HepG2 (cell line): ENCODE measurements at places on chromosomes 3 and 15.

- DNase-seq, result peak; percentile 84
Observed at GRCh38 chr15:85837011-85837433, 42.3 kb upstream of the KLHL25 start.

- DNase-seq, result no peak
Observed at GRCh38 chr15:56598991-56599390, 134.1 kb upstream of the MNS1 start.

DNA sequence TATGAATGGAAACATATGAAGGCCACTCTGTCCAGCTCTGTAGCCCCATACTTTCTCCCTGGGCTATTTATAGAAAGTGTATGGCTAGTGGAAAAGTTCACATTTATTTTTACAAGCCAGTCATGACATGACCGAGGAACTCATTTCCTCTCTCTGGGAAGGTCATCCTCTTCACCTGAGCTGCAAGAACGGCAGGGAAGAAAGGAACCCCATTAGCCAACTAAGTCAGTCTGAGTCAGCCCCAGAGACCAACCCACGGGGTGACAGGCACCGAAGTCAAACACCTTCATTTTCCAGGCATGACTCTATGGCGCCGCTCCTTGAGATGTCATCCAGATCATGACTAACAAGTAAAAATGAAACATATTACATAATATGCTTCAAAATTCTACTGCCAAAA is 4.8 kb downstream of the PAQR9 start:
- no peak for DNase-seq

GRCh38 chr3:46860017-46860809 is 3.0 kb downstream of the MYL3 start:
- peak; percentile 44 for DNase-seq

DNA sequence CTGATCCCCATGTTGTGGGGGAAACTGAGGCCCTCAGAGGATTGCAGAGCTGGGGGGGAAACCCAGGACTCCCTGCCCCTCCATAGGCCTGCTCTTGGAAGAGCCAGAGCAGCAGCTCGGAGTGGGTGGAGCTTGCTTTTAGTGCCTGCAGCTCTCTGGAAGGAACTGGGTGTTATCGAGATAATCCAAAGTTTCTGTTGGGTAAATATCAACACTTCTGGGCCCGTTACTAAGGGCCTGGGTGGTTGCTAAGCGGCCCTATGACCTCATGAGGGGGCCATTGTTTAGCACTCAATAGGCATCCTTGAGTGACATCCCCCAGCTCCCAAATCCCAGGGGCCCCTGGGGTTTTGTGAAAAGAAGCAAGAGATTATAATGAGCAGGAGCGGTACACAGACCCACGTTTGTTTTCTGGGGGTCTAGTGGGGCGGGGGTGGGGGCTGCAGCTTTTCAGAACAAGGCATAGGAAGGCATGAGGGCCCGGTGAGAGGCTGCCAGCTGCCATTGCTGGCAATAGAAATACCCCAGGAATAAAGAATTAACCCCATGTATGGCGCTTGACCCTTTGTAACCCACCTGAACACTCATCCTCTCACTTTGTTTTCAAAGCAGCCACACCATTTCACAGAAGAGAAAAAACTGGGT is 48.3 kb upstream of the ATP2B2 start:
- no peak for DNase-seq

DNA sequence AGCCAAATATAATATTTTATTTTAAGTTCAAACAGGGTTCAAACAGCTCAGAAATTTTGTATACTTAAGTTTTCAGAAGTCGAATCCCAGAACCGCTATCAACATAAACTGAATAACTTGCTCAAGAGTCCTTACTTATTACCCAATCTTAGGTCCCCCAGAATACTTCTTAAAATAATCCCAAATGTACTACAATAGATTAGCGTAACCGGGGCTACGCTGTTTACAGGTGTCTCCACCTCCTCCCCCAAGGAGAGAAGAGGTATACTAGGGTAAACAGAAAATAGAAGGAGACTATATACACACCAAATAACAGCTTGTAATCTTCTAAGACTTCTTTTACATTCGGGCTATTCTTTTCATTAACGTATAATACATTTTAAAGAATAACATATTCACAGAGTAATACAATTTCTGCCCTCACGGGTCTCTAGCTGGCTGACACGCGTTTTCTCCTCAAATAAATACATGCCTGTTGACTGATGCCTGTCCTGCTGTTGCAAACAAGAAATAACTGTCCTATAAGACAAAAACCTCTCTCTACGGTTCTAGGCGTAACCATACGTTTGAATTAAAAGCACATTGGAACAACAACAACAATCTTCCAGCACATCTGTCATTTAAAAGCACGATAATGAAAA is 1.3 kb downstream of the DENND4A start:
- no peak for DNase-seq

DNA sequence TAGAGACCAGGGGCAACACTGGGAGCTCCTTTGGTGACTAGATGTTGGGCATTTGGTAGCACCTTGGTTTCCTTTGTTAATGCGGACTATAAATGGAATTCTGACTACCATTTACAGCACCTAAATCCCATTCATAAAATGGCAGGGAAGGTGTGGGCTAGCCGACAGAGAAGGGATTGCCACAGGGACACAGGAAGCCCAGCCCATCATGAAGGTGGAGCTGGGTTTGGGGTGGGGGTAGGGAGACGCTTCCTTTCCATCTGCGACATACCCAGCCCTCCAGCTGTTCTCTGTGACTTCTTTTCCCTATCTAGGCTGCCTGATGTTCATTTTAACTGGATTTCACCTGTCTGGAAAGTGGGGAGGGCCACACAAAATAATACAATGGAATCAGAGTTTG is 21.0 kb downstream of the ABHD2 start:
- DNase-seq, result no peak

- DNase-seq, result no peak
Observed at GRCh38 chr15:50113187-50113505, 5.9 kb downstream of the ATP8B4 start.

DNA sequence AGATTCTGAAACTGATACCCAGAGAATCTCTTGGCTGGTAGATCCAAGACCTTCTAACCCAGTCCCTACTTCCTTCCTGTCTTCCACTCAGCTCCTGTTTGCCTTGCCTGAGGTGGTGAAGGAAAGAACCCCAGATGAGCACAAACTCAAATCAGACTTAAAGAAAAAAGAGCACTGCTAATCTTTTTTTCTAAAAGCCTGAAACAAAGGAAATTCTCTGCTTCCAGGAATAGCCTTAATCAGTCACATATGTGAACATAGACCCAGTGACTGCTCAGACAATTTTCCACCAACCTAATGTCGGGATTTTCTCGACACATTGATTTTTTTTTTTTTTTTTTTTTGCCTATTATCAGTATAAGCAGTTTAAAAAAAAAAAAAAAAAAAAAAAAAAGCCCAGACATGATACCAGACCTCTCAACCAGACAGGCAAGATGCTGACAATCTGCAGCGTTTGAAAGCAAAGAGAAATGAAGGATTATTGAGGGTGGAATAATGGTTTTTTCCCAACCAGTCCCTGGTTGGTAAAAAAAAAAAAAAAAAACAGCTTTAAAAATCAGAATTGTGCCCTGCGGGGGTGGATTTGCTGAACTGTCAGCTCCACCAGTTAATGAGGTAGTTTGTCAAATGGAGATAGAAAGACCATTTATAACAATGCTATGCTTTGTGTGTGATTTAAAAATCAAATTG is 256.8 kb upstream of the RARB start:
- no peak for DNase-seq

DNA sequence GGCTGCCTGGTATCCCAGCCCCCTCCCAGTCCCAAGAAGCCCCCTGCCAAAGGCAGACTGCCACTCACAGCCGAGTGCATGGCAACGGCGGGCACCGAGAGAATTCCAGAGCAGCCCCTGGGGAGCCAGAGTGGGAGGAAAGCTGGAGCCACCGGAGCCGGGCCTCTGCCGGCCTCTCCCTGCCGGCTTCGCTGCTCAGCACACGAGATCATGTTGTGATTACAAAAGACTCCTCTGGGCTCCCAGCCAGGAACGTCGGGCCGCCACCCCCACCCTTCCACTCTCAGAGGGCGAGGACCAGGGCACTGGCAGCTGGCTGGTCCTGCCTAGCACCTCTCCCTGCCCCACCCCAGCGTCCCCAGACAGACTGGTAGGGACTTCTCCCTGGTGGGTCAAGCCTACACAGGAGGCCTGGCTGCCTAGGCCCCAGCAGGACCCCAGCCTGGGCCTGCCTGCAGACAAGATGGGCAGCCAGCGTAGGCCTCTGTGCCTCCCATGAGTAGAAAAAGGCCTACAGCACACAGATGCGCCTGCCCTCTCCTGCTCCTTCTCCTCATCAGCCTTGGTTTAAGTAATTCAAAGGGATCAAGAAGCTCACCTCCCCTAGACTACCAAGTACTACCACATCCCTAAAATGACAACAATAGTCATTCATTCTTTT is at the start of gene CCDC9B:
Gene CCDC9B (minus strand): TSS at position 200 of the 661 bp plus-strand sequence. CDS start 120 bp downstream, at position 80.
- DNase-seq, result peak; percentile 75

GRCh38 chr3:70857916-70858315 is 545.5 kb upstream of the MDFIC2 start:
- no peak for DNase-seq

DNA sequence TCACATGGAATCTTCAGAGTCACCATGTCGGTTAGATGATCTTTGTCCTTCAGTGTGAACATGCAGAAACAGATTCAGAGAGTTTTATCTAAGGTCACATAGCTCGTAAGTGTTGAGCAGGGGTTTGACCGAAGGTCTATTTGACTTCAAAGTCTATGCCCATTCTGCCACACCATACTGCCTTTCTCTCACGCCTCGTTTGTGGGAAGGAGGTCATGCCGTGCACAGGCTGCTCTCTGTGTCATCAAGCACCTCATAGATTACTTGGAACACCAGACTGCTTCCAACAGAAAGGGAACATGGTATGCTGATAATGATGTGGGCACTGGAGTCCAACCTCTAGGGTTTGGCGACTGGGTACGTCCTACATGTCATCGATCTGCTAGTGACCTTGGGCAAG is 128.8 kb downstream of the SV2B start:
- DNase-seq, result peak; percentile 12

- DNase-seq, result no peak
Observed at GRCh38 chr3:24344784-24345439, 149.7 kb downstream of the THRB start.

GRCh38 chr3:114899186-114899931 is 247.7 kb downstream of the ZBTB20 start:
- peak; percentile 83 for DNase-seq

GRCh38 chr15:79849789-79850188 is 47.0 kb downstream of the MTHFS start:
- DNase-seq, result peak; percentile 12

DNA sequence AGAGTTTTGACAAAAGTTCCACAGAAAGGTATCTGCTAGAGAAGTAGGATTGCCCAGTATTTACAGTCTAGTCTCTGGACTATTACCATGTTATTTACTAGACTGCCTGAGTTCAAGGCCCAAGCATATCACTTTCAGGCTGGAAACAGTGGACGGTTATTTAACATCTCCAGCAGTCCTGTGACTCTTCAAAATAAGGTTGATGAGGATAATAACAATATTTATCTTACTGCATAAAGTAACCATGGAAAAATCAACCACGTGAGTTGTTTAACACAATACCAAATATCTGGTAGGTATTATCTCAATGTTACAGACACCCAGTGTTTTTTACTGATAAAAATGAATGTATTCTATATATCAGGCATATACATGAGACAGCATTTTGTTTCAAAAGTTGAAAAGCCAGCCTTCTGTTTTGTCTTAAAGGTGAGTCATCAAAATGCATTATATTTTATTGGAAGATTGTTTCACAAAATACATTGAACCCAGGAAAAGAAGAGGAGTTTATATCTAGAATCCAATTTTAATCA is 535.8 kb downstream of the TBL1XR1 start:
- no peak for DNase-seq

- no peak for DNase-seq
Observed at GRCh38 chr15:40339621-40339945, 1.2 kb downstream of the CCDC9B start.

DNA sequence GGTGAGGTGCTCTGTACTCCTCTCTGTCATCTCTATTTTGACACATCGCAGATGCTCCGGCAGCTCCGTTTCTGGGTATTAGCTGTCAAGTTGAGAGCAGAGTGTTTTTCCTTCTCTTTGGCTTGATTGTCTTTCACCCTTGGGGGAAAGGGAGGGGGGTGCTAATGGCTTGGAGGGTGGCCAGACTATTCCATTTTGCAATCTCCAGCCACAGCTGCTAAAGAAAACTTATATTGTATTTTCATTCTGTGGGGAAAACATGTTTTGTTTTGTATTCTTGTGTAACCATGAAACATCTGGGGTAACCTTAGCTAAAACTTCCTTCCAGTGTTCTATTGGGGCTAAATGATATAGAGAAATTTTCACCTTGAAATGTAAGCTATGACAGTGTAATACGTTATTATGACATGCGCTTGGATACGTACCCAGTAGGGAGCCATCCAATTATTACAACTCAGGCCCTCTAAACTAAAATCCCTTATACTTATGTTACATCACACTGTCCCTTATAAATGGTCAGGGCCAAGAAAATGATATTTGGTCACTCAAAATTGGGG is 14.0 kb upstream of the LARP6 start:
- DNase-seq, result no peak

GRCh38 chr3:87136066-87136596 is 91.0 kb upstream of the CHMP2B start:
- no peak for DNase-seq

- peak; percentile 72 for DNase-seq
Observed at GRCh38 chr15:59292442-59293151, 80.1 kb downstream of the MYO1E start.

- no peak for DNase-seq
Observed at GRCh38 chr3:141940194-141940776, 63.8 kb downstream of the ATP1B3 start.

DNA sequence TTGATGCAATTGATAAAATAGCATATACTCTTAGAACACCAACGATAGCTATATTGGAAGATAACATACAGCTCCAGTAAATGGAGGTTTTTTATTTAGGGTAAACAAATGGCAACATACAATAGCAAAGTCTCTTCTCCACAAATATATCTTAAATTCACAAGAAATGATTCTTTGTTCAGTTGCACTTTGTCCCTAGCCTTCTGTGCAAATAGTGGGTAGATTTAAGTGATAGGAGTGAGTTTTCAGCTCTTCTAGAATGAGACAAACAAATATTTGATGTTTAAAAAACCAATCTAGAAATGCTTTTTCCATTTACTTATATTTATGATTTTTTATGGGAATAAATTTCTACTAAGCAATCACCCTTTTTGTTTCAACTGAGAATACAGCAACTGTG is 253.8 kb downstream of the NEK10 start:
- peak; percentile 64 for DNase-seq

DNA sequence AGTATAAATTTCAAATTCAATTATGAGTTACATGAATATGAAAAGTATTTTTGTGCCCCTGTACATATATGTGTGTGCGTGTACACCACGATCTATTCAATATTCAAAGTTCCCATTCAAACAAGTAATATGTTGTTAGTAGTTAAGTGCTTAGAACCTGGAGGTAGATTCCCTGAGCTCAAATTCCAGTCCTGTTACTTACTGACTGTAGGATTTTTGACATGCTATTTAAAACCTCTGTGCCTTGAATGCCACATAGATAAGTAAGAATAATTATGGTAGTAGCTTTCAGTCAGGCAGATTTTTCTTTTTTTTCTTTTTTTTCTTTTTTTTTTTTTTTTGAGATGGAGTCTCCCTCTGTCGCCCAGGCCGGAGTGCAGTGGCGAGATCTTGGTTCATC is 53.3 kb upstream of the CMSS1 start:
- no peak for DNase-seq
